ENCODE measurements at places on chromosomes 16 and 17. TPM values are rescaled to one million over a fixed set of nuclear protein-coding genes. Genes with fewer than 3 reads are reported as not detected.

- no peak for DNase-seq
These were observed 35.1 kb downstream of the VPS53 start for GRCh38 chr17:679491-679890.

DNA sequence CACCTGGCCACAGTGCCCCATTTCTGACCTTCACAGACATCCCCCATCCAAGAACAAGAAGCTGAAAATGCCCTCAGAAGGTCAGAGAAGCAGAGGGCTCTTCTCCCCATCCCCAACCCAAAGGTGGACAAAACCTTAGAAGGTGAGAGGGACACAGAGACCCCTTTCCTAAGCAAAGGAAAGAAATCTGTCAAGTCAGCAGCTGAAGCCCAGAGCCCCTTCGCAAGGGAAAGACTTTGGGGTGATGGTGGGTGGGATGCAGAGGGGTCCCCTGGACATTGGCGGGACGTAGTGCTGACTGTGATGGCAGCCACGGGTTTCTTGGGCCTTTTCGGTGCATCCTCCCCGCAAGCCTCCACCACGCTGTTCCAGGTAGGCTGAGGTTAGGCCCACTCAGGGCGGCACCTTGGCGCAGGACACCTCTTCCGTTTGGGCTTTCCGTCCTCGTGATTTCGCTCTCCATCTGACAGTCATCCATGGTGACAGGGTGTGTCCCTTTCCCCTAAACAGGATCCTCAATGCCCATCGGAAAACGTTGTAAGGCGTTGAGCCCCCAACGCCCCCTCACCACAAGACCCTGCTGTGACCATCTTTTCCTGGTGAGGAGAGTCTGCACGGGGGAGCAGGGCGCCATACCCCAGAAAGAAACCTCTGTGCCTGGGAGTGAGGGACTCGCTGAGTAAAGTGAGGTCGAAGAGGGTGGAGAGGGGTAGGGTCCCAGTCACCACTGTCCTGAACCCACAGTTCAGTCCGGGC, 10.7 kb upstream of the GSDMA start:
- DNase-seq = no peak

GRCh38 chr17:17236295-17237025, 508 bp downstream of the FLCN start:
- DNase-seq = peak; percentile 37

DNA sequence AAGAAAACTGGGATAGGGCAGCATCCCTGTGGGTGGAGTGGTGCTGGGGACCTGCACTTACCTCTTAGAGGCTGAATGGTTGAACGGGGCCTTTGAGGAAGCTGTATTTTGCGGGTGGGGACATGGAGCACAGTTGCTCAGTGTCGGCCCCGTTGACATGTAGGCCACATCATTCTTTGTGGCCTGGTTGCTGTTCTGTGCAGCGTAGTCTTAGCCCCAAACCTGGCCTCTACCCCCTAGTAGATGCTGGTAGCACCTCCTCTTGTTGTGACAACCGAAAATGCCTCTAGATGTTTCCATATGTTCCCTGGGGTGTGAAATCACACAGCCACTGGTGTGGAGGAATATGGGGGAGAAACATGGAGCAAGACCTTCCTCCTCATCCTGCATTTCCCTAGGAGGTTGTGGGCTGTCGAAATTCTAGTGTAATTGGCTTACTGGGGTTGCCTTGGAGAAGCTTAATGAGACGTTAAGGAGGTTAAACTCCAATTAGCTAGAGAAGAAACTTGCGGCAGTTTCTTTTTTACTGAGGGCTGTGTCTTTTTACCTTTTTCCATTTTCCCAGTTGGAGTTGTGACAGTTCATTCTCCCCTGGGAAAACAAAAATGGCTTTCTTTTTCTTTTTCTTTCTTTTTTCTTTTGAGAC, 9.4 kb downstream of the ABCC1 start:
- DNase-seq = no peak

DNA sequence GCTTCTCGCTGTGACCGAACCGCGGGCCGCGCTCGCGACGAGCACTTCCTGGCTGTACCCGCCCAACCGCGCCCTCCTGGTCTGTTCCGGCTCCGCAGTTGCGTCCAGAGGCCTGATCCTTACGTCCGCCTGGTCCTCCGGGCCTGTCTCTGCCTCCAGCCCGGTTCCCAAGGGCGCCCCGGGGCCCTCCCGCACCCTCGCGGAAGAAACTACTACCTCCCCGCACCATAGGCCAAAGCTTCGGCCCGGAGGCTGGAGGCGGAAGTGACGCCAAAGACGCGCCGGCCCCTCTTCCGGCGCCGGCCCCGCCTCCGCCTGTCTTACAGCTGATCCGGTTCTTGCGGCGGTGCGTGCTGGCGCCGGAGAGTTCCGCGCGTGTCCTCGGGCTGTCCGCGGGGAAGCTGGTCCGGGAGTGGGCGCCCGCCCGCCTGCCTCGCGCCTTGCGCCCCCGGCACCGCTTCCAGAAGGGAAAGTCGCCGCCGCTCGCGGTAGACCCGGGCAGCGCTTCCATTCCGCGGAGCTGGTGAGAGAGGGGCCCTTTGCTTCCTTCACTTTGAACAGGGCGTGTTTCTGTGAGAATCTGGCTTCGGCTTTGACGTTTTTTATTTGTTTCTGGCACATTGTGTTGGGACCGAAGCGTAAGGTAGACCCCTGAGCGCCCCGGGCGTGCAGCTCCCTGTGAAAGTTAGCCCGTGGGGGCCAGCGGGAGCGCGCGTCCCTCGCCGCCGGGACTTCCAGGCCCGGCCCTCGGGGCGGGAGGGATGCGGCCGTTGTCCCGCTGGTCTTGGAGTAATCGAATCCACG, at the start of gene ZNF778:
TSS of gene ZNF778 (plus strand) at position 316 of the 804 bp plus-strand sequence. CDS start 3,425 bp downstream, outside the sequence.
- peak; percentile 69 for DNase-seq

- no peak for DNase-seq
These were observed 180.5 kb downstream of the IRX3 start for GRCh38 chr16:54106057-54106456.

DNA sequence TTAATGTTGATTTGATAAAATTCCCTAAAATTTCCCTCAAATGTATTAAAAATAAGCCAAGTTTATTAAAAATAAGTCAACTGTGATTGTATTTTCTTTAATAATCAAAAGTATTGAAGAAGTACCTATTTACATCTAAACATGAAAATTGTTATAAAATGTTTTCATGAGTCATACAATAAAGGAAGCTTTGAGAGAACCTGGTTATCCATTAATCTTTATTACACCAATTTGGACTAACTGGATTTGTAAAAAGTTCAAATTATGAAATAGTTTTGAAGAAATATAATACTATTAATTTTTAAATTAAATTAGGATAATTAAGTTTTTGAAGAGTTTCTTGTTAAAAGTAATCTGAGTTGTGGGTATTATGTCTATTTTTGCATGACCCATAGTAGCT, 63.8 kb downstream of the COX10 start:
- no peak for DNase-seq

GRCh38 chr17:55398689-55399088, 22.9 kb downstream of the MMD start:
- DNase-seq = no peak

DNA sequence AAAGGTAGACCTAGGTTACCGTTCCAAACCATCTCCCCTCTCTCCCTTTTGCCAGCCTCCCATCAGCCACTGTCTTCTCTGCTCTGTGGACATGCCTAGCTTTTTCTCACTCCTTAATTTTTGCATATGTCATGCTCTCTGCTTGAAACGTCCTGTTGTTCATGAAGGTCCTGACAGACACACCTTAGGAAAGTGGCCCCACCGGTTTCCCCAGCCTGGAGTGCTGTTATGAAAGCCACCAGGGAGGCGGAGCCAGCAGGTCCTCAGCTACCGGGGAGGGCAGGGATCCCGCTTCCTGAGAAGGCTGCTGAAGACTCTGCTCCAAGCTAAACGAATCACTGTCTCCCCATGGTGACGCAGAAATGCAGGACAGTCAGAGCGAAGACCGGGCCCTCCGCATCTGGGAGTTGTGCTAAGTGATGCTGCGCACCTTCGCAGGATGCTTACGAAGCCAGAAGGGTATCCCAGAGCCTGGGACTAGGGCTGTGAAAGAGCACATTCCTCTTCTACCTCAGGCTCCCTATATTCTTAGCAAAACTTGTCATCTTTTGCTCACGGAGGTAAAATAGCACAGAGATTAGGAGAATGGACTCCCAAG, 2.3 kb upstream of the SLC16A11 start:
- peak; percentile 91 for DNase-seq

DNA sequence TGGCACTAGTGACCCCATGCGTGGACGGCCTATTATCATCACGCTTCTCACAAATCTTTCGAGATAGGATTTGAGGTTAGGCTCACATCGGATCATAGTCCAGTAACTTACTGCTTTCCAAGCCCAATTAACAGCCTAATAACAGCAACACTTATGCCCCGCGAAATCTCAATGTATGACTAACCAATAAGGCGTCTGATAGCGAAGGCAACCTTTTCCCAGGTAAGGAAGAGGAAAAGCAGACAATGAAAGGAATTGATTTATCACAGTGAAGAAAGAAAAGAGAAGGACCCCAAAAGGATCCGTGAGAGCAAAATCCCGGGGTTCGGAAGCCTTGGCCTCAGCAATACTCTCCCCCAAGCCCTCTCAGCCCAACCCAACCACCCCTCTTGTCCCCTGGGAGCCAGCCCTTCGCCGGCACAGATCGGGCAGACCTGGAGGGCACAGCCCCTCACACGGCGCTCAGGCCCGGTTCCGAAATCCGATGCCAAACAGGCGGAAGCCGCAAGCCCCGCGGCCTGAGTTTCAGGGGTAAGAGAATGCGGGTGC, 534 bp downstream of the GPATCH8 start:
- DNase-seq = peak; percentile 61

- DNase-seq = no peak
These were observed at the start of gene MPO for GRCh38 chr17:58280480-58281217. Gene MPO, minus strand, starts transcription at chr17:58280935. Its CDS starts 177 bp downstream, at chr17:58280758.

GRCh38 chr16:68473358-68474070, 25.2 kb upstream of the SMPD3 start:
- no peak for DNase-seq

DNA sequence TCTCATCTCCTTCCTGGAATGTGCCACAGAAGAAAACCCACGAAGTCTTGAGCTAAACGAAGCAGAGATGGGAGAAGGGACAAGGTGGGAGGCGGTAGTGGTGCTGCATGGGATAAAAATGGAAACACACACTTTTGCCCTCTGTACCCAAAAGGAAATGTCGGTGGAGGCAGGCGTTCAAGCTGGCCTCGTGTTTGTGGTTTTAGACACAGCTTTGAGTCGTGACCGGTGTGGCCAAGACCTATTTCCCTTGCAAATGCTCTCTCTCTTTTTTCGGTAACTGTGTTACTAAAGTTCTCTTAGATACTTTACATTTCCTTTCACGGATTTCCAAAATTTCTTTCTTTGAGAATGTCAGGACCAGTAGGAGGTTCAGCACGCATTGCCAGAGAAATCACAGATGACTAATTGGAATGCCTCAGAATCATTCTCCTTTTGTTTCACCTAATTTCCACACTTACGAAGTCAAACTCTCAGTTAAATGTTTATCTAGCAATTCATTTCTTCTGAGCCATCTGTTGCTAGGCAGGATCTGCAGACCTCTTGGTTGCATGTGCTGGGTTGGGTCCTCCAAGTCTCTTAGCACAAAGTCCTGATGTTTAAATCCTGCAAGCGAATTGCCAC, 412.3 kb downstream of the MAF start:
- DNase-seq = no peak

- DNase-seq = no peak
These were observed 57.0 kb upstream of the CBFA2T3 start for GRCh38 chr16:89033796-89034572.

DNA sequence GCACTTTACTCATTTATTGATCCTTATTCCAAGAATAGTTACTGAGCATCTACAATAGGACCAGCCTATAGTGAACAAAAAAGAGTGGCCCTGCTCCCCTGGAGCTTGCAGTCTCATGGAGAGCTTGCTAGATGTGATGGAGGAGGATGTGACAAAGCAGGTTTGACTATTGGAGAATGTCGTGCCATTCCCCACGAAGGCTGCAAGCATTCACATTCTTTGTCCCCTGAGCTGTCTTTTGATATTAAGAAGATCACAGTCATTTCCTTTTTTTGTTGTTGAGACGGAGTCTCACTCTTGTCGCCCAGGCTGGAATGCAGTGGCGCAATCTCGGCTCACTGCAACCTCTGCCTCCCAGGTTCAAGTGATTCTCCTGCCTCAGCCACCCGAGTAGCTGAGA, 115.0 kb upstream of the ADAMTS18 start:
- DNase-seq = no peak

DNA sequence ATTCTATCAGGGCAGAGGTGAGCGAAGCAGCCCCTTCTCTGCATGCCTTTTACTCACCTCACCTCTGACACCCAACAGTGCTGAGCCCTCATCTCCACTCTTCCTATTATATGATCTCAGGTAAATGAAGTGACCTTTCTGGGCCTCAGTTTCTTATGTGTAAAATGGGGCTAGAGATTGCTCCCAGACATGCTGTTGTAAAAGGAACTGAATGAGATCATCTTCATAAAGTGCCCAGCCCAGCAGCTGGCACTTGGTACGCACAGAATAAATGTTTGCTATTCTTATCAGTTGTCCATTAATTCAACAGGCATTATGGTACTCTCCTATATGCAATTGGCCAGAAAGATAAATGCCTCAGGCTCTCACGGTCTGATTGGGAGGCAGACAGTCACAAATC, 4.5 kb upstream of the GALK1 start:
- DNase-seq = no peak

The TNRC6C gene
- 1.3 TPM for total RNA-seq

The SLC6A4 gene
- total RNA-seq = 0.13 TPM

The OTOA gene
- not detected for total RNA-seq

The SCGB1C2 gene
- total RNA-seq = not detected

The SOST gene
- total RNA-seq = not detected

The MAP3K14 gene
- 0.77 TPM for total RNA-seq
